ENCODE measurements at places on chromosomes 6 and 20. TPM values are rescaled to one million over a fixed set of nuclear protein-coding genes. Genes with fewer than 3 reads are reported as not detected.

HUS1B gene
- 0.97 TPM for total RNA-seq

PTCRA gene
- total RNA-seq, result not detected

SIRT5 gene
- 5.7 TPM for total RNA-seq

EFCAB8 gene
- total RNA-seq, result under 0.01 TPM

GSTA5 gene
- total RNA-seq, result not detected

HDAC2 gene
- 55.3 TPM for total RNA-seq

ZSCAN31 gene
- 2.3 TPM for total RNA-seq

SLC52A3 gene
- total RNA-seq, result not detected

ZFP64 gene
- total RNA-seq, result 15.6 TPM

ANKRD66 gene
- total RNA-seq, result not detected

JPH2 gene
- 21.4 TPM for total RNA-seq

HAO1 gene
- total RNA-seq, result not detected

CTAGE9 gene
- not detected for total RNA-seq

TRIM15 gene
- total RNA-seq, result not detected

SLC22A3 gene
- 0.16 TPM for total RNA-seq

TREML1 gene
- not detected for total RNA-seq

PRPH2 gene
- total RNA-seq, result 2.2 TPM

SMIM26 gene
- total RNA-seq, result 44.5 TPM

NCOA7 gene
- total RNA-seq, result 14.8 TPM

SLC4A11 gene
- total RNA-seq, result 1.3 TPM

OR12D3 gene
- total RNA-seq, result not detected
